Cardiac fibroblast (primary cell): ENCODE measurements at places on chromosomes 16 and 17.

DNA sequence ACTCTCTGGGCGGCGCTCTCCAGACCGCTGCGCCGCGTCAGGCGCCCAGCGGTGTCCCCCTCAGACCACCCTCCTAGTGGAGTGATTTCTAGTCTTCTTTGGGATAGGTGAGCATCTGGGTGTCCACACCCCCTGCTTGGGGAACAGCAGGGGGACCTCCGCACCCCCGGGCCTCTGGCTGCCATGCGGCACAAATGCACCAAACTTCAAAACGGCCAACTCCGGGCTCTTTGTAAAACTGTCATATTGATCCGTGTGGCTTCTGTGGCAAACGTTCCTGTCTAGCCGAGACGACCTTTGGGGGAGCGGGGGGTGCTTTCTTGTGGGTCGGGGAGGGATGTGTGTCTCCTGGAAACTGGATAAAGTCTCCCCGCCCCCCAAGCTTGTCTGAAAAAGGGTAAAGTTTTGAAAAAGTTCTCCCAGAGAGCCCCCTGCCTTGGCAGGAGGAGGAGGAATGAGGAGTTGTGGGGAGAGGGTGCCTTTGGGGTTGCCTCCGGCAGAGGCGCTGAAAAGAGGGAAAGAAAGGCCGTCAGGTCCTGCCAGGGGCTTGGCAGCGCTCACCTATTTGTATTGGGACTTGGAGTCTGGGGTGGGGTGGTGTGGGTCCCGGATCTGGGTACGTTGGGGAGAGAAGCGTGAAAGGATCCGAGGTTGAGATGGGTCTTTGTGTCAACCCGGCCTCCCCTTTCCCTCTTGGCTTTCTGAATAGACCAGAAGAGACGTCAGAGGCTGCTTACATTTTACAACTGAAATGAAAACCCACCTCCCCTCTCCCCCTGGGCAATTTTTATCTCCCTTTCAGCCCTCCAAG is 2.2 kb upstream of the CHD3 start:
- DNase-seq = peak; percentile 28

- peak; percentile 25 for DNase-seq
Measured at GRCh38 chr17:15411384-15412198, 55.8 kb downstream of the CDRT4 start.

DNA sequence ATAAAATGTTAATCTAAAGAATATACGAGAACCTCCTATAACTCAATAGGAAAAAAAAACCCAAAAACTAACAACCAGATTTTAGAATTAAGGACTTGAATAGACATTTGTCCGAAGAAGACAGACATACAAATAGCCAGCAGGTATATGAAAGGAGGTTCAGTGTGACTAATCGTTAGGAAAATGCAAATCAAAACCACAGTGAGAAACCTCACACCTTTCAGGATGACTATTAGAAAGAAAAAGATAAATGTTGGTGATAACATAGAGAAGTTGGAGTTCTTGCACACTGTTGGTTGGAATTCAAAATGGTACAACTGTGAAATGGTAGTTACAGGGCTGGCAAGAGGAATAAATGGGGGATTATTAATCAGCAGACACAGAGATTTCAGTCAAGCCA is 339.0 kb downstream of the TMEM114 start:
- no peak for DNase-seq

GRCh38 chr16:64952177-64952576 is 169.7 kb downstream of the CDH11 start:
- peak; percentile 57 for DNase-seq

- no peak for DNase-seq
Measured at GRCh38 chr16:47722046-47722445, 260.9 kb downstream of the PHKB start.

DNA sequence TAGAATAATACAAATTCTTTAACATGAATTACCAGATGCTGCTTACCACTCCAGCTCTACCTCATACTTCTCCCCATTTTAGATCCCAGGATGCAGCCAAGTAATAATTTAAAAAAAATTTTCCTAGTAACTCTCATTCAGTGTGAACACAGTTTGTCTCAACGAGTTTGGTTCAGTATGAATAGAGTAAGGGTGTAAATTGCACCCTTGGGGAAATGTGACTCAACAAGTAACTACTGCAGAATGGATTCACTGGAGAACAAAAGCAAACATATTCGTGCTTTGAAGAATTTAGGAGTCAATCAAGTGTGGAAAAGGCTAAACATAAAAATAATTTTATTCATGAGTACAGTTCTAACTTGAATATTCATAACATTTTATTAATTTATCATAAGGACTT is 23.0 kb downstream of the KCNJ16 start:
- DNase-seq = no peak

DNA sequence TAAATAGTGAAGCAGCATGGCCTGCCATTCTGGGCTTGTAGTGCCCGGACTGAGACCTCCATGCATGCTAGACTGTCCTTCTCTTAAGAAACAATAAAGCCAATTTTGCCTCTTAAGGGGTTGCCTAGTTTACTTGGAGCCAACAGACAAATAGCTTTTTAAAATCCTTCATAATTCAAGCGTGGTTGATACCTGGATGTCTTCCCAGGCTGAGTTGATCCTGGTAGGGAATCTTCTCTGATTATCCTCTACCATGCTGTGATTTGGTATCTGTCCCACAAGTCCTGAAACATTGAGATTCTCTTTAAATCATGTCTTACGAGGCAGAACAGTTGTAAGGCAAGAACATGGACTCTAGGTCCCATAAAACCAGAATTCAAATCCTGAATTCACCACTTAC is 359.6 kb upstream of the CCL2 start:
- no peak for DNase-seq

GRCh38 chr17:50220811-50221210 is 19.4 kb upstream of the COL1A1 start:
- no peak for DNase-seq

DNA sequence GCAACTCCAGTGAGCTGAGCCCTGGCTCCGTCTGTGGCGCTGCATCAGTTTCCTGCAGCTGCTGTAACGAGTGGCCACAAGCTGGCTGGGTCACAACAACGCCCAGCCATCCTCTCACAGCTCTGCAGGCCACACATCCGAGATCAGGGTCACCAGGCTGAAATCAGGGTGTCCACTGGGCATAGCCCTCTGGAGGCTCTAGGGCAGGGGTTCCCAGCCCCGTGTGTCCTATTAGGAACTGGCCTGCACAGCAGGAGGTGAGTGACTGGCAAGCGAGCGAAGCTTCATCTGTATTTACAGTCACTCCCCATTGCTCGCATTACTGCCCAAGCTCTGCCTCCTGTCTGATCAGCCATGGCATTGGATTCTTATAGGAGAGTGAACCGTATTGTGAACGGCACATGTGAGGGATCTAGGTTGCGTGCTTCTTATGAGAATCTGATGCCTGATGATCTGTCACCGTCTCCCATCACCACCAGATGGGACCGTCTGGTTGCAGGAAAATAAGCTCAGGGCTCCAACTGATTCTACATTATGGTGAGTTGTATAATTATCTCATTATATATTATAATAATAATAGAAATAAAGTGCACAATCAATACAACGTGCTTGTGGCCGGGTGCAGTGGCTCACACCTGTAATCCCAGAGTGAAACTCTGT is 176.5 kb downstream of the SEC14L1 start:
- DNase-seq = no peak

- no peak for DNase-seq
Measured at GRCh38 chr17:32512328-32512727, 25.5 kb downstream of the CDK5R1 start.

DNA sequence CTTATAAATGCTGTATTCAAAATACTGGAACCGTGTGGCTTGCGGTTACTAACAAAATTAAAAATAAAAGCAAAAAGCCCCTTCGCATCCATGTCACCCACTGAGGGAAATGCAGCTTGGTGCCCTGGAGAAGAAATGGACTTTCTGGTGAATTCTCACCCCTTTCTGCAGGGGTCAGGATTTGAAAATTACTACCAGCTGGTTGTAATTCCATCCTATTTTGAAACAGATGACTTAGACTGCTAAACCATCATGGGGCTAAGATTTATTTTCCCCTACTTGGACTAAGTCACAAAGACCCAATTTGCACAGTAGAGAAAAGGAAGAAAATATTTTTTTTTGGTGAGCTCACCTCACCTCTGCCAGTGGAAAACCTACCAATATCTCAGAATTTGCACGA is 111.4 kb upstream of the MYOCD start:
- DNase-seq = no peak

DNA sequence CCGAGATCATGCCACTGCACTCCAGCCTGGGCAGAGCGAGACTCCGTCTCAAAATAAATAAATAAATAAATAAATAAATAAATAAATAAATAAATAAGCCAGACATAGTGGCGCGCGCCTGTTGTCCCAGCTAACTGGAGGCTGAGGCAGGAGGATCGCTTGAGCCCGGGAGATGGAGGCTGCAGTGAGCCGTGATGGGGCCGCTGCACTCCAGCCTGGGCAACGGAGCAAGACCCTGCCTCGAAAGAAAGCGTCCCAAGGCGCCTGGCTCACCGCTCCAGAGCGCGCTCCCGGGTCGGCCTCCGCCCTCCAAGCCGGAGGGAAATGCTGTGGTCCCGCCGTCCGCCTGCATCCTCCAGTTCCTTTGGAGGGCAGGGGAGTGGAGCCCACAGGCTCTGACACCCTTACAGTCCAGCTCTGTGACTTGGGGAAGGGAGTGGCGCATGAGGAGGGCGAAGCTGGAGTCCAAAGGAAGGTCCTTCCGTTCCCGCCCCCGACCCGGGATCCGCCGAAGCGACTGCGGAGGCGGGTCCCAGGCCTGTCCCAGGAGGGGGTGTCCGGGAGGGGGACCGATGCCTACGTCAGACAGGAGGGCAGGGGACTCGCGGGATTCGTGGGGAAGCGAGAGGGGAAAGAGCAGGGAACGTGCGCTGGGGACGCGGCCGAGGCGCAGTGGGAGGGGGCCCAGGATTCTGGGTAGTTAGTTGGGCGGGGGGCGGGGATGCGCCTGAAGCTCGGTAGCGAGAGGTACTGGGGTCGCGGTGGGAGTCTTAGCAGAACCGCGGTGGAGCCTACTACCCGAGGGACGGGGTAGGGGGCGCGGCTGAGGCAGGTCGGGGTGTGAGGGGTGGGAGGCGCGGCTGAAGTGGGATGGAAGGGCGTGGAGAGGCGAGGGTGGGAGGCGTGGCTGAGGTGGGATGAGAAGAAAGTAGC is 8.4 kb upstream of the TRPV2 start:
- DNase-seq = peak; percentile 23
